Mucosa of gallbladder (tissue), 1 donor: ENCODE measurements at places on chromosomes 1 and 21. TPM values are rescaled to one million over a fixed set of nuclear protein-coding genes. Genes with fewer than 3 reads are reported as not detected.

The ZBTB8A gene
- total RNA-seq, result 7.3 TPM

The FABP3 gene
- total RNA-seq, result 13.3 TPM

The WLS gene
- 205 TPM for total RNA-seq

The LIPI gene
- total RNA-seq, result not detected

- no peak for DNase-seq
Measured at GRCh38 chr1:1303736-1304135, 4.0 kb downstream of the ACAP3 start.

DNA sequence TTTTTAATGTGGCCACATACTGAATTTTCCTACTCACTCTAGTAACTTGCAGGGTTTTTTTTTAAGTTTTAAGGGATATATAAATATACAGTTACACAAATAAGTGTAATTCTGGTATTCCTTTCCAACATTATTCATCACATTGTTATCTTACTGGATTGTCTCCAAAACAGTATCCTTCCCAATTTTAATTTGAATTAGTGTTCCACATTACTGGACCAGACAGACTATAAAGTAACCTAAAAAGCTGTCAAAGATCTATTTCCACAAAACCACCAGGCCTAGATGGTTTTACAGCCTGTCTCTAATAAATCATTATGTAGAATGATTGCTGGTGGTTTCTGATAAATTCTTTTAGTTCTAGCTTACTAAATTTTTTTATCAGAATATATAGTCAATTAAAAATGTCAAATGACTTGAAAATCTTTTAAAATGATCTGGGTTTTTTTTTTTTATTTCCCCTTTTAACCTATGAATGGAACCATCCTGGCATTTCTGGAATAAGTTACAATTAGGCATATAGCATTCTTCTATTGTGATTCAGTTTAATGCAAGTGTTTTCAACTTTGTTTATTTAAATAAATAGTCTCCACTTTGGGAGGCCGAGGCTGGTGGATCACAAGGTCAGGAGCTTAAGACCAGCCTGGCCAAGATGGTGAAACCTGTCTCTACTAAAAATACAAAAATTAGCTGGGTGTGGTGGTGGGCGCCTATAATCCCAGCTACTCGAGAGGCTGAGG lies 59.3 kb downstream of the PACC1 start:
- DNase-seq, result no peak

DNA sequence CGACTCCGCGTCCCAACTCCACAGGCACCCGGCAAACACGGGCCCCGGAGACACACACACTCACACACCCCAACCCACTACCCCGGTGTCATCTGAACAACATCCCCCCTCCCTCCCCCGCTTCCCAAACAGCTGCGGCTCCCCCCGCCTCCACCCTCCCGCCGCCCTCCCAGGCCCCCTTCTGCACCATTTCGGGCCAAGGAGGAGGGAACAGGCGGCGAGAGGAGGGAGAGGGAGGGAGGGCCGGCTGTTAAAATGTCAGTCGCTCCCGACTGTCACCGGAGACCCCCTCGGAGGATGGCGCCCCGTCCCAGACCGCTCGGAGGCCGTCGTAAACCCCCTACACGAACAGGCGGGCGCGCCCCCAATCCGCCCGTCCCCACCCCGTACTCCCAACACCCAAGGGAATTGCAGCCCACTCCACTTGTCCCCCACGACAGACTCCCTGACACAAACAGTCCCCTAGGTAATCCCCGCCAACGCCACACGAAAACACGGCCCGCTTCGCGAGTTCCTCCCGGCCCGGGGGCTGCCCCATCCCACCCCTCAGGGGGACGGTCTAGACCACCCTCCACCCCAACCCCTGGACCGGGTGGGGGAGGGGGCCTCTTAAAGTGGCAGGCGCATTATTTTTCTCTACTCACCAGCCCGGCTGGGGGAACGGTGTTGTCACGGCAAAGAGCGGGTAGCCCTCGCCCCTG lies 583 bp downstream of the MEF2D start:
- DNase-seq, result no peak

DNA sequence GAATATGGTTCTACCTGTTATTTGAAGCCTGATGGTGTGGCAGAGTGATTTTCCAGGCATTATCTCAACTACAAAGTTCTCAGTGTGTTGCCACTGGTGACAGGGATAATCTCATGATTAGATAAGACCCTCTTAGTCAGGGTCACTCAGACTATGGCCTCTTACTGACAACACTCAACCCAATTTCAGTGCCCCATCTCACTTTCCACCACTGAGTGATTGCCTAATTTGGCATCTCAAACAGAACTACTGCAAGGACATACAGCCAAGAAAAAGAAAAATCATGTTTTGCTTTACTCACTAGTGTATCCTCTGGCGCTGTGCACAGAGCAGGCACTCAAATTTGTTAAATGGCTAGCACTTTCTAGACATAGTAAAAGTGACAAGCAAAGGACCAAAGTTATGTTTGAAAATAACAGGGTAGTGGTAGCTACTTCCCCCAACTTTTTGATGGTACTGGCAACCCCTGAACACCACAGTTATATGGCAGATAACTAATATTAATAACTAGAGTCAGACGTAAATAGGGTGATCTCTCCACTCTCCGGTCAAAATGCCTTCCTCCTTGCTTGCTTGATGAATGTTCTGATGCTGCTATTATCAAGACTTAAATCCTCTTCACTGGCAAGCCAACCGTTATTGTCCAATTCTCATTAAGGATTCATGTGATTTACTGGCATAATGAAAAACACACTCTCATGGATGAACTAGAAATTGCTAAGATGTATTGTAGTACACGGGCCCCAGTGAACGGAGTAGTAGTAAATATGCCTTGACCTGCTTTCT lies 37.1 kb upstream of the SLC30A10 start:
- no peak for DNase-seq

DNA sequence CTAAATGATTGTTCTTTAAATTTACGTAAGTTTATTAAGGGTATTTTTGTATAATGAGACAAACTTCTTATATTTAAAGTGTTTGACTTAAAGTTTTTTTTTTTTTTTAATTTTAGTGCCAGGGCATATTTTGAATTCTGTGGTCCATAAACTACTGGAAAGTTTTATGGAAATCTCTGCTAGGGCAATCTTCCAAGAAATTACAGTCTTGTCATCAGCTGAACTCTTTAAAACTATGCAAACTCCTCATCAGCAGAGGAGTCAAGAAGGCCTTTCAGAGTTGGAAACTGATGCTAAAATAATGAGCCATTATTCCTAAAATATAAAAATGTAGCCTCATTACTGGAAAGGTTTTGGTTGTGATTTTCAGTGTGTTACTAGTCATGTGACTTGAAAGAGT lies 1201.9 kb downstream of the BRINP3 start:
- DNase-seq, result no peak

DNA sequence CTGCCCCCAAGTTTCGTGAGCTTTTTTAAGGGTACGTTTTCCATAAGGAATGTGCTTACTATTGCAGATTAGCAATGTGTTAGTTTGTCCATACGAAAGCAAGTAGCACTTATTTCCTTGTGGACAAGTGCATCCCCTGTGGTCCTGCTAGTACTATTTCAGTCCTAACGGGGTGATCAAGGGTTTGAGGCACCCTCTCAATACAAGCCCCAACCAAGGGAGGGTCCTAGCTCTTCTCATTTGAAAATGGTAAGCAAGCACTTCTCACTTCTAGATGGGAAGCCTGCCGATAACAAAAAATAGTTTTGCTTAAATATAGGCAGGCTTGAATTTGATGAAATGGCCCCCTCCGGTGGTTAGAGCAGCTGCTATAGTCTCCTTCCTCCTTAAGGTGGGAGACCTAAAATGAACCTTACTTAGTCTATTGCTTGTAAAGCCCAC lies 64.0 kb upstream of the HMCN1 start:
- DNase-seq, result peak; percentile 33

- no peak for DNase-seq
Measured at GRCh38 chr1:165011991-165012531, 344.5 kb downstream of the LMX1A start.
